ENCODE measurements at places on chromosomes 5 and 9.

DNA sequence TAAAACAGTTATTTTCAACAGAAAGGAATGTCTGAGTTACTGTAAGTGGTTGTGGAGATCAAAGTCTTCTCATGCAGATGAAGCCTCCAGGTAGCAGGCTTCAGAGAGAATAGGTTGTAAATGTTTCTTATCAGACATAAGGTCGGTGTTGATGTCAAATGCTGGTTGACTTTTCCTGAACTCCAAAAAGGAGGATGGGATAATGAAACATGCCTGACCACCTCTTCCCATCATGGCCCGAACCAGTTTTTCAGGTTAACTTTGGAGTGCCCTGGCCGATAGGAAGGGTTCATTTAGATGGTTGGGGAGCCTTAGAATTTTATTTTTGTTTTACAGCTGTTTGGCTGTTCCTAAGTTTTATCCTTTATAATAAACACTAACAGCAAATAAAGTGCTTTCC, 478.4 kb downstream of the ACTL7B start:
- DNase-seq: no peak

- DNase-seq: peak; percentile 53
Observed at GRCh38 chr5:43193181-43193893, 1.3 kb downstream of the NIM1K start.

GRCh38 chr5:19193631-19194030, 794.4 kb downstream of the CDH18 start:
- no peak for DNase-seq

DNA sequence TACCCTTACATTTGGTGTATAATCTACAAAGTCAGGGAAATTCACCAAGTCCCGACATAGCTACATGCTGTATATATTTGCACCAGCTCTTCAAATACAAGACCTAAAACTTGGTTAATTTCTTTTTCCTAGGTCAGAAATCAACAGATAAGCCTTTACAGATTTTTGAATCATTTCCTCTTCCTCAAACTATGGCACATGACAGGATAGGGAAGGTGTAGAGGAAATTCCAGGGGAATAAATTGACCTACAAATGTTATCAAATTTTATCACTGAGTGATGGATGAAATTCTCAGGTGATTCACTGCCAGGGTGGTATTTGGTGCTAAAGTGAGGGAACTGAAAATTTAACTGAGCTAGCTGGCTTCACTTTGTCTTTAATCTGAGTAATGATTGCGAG, 360.0 kb downstream of the BNC2 start:
- no peak for DNase-seq

GRCh38 chr5:177576169-177576568, 15.8 kb upstream of the TMED9 start:
- DNase-seq: no peak

GRCh38 chr5:40277161-40277906, 402.4 kb upstream of the PTGER4 start:
- peak; percentile 62 for DNase-seq

DNA sequence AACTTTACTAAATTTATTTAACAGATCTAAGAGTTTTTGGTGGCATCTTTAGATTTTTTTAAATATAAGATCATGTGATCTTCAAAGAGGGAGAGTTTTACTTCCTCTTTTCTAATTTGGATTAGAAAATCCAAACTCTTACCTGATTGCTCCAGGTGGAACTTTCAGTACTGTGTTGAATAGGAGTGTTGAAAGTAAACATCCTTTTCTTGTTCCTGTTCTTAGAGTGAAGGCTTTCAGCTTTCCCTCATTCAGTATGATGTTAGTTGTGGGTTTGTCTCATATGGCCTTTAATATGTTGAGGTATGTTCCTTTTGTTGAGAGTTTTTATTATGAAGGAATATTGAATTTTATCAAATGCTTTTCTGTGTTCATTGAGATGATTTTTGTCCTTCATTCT, 650.0 kb upstream of the SGCD start:
- no peak for DNase-seq

DNA sequence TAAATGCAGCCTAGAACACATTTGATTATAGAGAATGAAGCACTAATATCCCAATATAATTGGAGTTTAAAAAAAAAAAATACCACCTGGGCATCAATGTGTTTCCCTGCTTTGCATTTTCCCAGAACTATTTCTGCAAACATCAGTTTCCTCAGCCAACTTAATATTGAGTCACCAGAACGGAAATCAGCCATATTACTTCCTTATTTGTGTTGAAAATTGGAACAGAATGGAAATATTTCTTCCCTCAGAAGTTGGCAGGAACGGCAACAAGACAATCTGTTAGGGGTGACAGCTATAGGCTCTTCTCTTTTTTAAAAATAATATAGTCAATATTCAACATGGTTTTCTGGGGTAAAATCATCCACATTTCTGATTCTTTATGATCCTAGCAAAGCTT, 4.0 kb downstream of the MFAP3 start:
- no peak for DNase-seq

- DNase-seq: no peak
Observed at GRCh38 chr9:95268681-95269080, 48.8 kb downstream of the FANCC start.

DNA sequence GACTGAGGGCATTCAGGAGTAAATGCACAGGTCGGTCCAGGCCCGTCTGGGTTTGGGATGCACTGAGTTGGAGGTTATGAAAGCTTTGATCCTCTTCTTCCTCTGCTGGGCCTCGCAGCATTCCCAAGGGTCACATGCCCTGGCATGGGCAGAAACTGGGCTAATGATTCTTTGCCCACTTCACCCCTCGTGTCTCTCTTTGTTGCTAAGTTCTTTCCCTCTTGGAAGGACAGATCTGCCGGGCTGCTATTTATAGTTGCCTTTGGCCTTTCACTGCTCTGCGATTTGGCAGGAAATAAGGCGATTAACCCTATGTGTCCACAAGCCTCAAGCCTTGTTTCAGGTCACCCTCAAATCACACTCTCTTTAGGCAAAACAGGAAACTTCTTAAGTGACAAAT, 66.9 kb downstream of the ENTREP1 start:
- no peak for DNase-seq

GRCh38 chr5:140303966-140304365, 1.1 kb upstream of the PFDN1 start:
- DNase-seq: no peak

- DNase-seq: no peak
Observed at GRCh38 chr5:132313961-132314432, 19.8 kb downstream of the SLC22A4 start.

- no peak for DNase-seq
Observed at GRCh38 chr5:10364186-10364689, 10.7 kb downstream of the MARCHF6 start.

- DNase-seq: no peak
Observed at GRCh38 chr5:113446358-113446927, 11.7 kb upstream of the TSSK1B start.

DNA sequence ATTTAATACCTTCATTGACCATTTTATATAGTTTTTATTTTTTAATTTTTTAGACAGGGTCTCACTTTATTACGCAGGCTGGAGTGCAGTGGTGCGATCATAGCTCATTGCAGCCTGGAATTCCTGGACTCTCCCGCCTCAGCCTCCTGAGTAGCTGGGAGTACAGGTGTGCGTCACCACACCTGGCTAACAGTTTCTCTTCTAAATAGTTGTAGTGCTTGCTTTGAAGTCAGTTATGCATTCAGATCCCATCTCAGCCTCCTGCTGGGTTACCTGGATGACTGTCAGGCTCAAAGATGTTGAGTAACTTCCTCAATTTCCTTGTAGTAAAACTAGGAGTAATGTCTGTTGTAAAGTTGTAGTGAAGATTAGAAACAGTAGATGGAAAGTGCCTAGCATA, 21.4 kb downstream of the SNX18 start:
- no peak for DNase-seq

GRCh38 chr5:14545308-14545707, 36.3 kb upstream of the OTULINL start:
- DNase-seq: no peak

DNA sequence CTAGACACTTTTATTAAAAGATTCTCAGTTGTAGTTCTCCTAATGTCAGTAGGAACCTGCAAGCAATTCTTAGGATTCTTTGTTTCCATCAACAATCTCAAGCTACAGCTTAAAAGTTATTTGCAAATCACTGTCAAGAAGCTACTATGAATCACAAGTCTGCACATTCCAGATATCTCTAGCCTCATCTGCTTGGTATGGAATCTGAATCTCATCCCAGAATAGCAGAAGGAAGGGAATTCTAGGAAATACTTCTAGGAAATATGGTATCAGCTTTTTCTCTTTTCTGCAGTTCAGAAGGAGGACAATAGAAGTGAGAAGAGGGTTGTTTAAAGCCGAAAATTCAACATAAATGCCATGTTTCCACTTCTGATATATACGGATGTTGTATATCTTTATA, 792.2 kb upstream of the CDH9 start:
- no peak for DNase-seq

- no peak for DNase-seq
Observed at GRCh38 chr5:79666758-79667157, 22.9 kb upstream of the CMYA5 start.

DNA sequence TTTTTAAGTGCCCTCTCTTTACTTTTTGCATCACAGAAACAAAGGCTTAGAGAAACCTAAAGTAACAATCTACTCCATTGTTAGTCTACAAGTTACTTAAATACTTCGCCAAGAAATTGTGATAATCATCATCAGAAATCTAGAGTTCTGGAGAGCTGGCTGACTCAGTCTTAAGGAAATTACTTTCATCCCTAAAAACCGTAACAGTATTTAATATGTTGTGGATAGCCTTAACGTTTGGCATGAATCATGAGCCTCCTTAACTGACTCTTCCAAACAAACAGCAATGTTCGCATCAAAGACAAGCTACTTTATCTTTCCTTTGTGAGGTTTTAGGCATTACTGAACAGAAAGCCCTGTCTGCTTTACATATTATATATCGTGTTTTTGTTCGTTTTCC, 128.7 kb downstream of the NIPBL start:
- DNase-seq: no peak

GRCh38 chr5:51983161-51983560, 599.9 kb downstream of the ISL1 start:
- no peak for DNase-seq

DNA sequence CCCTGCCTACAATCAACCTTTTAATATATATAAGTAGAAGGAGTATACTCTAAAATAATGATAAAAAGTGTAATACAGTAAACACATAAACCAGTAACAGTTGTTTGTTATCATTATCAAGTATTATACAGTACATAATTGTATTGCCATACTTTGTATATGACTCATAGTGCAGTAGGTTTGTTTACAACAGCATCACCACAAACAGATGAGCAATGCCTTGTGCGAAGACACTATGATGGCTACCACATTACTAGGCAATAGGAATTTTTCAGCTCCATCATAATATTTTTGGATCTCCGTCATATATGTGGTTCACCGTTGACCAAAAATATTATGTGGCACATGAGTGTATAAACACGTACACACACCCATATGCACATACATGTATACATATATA, 69.7 kb upstream of the APC start:
- no peak for DNase-seq

DNA sequence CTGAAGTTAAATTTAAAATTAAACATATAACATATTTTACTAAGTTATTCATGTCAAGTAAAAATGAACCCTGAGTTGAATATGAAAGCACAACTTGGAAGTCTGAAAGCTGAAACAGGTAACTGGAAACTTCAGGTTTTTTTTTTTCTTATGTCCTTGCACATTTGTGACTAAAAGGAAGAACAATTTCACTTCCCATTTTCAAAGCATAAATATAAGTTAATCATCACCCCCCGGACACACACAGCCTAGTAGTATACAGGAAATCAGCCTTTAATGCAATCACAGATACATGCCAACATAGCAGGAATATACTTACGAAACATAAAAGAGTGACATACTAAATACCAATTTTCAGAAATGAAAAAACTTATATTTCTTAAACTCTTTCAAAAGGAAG, 225.9 kb downstream of the RFX3 start:
- DNase-seq: no peak

GRCh38 chr5:3022665-3023064, 271.2 kb upstream of the IRX2 start:
- no peak for DNase-seq

- DNase-seq: no peak
Observed at GRCh38 chr9:13478160-13478559, 198.7 kb upstream of the MPDZ start.

- DNase-seq: no peak
Observed at GRCh38 chr9:73459817-73460216, 308.2 kb downstream of the ANXA1 start.

GRCh38 chr5:73471654-73472053, 23.1 kb upstream of the FOXD1 start:
- DNase-seq: no peak

- no peak for DNase-seq
Observed at GRCh38 chr5:30659417-30659816, 534.1 kb upstream of the CDH6 start.

DNA sequence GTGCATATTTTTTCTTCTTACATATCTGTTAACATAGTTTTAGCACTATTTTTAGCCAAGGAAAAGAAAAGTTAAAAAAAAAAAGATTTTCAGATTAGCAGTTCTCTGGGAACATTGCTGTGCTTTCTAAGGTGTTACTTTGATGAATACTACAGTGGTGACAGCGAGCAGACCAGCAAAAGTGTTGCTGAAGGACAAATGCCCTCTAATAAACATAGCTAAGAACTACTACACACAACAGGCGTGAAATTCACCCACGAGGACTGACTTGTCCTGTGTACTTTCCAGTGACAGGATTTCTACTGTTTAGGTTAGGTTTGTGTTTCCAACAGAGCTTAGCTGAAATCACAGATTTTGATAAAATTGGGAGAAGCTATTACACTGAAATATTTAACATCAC, 153.8 kb downstream of the HCN1 start:
- no peak for DNase-seq
